ENCODE measurements at places on chromosomes 6 and 20.

- no peak for DNase-seq
Observed at GRCh38 chr6:3147914-3148757, 9.2 kb downstream of the TUBB2A start.

- no peak for DNase-seq
Observed at GRCh38 chr6:33505548-33506370, 51.4 kb downstream of the ZBTB9 start.

GRCh38 chr6:16251706-16252105 is 13.3 kb downstream of the GMPR start:
- DNase-seq = no peak

DNA sequence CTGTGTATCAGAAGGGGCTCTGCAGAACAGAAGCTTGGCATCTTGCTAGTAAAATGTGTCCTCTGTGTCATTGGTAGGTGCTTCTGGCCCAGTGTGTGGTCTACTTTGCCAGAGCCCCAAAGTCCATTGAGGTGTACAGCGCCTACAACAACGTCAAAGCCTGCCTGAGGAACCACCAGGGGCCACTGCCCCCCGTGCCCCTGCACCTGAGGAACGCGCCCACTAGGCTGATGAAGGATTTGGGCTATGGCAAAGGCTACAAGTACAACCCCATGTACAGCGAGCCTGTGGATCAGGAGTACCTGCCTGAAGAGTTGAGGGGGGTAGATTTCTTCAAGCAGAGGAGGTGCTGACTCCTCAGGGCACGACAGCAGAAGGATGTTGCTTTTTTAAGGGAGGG is 19.7 kb downstream of the WRNIP1 start:
- DNase-seq = no peak

DNA sequence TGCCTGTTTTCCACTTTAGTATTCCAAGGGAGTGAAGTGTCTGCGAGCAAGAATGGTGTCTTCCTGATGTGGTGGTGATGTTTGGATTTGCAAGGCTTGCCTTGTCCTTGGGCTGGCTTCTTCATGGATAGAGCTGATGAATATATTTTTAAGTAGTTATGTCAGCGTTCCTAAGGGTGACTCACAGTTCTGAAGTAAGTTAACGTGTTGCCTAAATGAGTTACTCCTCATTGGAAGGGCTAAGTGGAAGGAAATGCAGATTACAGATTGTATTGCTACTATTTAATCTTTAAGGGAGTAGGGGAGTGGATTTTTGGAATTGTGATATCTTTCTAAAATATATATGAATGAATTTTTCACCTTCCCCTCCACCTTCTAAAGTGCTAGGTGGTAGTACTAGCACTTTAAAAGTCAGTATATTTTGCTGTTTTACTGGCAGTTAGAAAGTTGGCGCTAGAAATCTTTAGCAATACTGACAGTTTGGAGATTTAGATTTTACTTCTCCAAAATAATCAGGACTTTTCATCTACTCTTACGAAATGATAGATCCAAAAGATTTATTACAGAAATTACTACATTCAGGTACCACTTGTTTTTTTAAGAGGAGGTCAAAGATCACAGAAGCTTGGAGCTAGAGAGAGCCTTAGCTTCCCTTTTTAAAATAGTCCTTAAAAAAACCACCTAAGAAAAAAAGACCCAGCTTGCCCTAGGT is 197.4 kb downstream of the JARID2 start:
- no peak for DNase-seq

GRCh38 chr6:160795721-160796120 is 93.7 kb downstream of the PLG start:
- DNase-seq = no peak
